Naive thymus-derived CD4-positive, alpha-beta T cell (primary cell): ENCODE measurements at places on chromosomes 3 and 15.

GRCh38 chr3:167493244-167493643, 19.4 kb upstream of the SERPINI2 start:
- DNase-seq = no peak

GRCh38 chr3:196634224-196634623, 5.3 kb upstream of the NRROS start:
- DNase-seq = no peak

- no peak for DNase-seq
Observed at GRCh38 chr15:68584756-68585573, 6.2 kb downstream of the CORO2B start.

DNA sequence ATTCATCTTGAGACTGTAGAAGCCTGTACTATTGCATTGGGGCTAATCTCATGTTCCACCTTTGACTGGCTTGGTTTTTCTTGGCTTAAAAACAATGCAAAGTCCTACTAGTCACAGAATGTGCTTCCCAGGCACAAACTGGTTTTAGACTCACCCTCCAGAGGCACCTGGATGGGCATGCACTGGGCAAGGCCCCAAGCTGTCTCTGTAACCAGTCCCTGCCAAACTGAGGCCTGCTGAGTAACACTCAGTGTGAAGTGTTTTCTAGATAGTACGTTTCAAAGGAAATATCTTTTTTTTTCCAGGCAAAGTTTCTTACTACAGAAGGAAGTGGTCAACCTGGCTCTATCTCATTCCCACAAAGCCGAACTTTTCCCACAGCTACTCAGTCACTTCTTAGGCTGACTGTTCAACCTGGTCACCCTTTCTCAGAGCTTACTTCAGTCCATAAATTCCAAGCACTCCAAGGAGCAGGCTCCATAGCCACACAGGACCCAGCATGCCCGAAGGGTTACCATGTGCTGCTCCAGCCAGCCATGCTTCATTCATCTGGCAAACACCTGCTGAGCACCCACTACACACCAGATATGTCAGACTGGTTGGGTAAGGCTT, 57.4 kb downstream of the NPTN start:
- DNase-seq = no peak
